ENCODE measurements at places on chromosomes 11 and 22.

DNA sequence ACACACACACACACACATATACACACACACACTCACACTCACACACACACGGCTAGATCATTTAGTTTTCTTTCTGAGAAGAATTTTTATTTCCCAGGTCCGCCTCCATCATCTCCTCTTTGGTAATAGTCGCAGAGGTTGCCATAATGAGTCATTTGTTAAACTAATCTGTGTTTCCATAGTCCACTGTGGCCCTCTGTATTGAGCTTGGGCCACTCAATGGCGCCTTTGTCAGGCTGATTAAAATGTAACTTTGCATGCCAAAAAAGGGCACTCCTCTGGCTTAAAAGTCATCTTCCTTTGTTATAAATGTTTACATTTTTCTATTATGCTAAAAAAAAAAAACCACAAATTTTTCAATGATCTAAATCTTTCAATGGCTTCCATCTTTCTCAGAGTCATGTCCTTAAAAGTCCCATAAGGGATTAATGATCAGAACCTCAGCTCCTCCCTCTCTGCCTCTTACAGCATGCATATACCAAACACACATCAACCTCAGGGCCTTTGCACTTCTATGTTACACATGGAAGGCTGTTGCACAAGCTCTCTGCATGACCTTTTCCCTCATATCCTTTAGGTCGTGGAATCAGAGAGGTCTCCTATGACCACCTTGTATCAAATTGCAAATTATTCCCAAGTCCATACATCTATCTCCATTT lies 35.3 kb downstream of the EHF start:
- DNase-seq, result no peak

- no peak for DNase-seq
Measured at GRCh38 chr11:124276081-124276480, 19.9 kb downstream of the OR8G5 start.

GRCh38 chr11:2561696-2562581 lies 117.1 kb downstream of the KCNQ1 start:
- no peak for DNase-seq

DNA sequence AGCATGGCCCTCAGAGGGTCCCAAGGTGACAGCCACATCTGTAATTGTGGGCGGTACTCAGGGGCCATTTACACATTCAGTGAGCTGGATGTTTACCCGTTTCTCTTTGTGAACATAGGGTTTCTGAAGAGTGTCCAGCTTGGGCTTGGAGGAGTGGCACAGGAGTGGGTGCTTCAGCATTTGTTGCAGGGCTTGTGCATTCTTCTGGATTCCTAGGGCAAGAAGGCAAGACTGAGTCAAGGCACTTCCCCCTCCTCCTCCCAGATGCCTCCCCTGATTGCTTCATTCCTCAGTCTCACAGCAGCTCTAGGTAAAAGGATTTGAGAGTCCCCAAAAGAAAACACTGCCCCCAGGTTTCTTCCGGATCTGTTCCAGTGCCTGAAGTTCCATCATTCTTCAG lies 95.4 kb downstream of the RNF169 start:
- DNase-seq, result no peak

DNA sequence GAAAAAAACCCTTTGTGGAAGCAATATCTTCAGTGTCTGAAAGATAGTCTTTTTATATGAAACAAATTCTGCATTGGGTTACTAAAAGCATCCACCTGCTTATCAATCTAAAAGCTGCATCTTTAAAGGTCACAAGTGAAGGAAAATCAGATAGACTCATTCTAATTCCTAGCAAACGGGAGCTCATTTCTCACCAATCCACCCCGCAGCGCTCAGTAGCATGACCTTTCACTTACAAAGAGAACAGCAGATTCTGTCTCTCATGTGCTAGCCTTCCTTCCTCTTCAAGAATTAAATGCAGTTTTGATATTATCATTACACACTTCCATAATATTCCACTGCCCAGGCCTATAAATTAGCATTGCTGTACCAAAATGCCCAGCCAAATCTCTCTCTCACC lies 212.9 kb downstream of the CADM1 start:
- no peak for DNase-seq
